ENCODE measurements at places on chromosomes 2 and 18. TPM values are rescaled to one million over a fixed set of nuclear protein-coding genes. Genes with fewer than 3 reads are reported as not detected.

DNA sequence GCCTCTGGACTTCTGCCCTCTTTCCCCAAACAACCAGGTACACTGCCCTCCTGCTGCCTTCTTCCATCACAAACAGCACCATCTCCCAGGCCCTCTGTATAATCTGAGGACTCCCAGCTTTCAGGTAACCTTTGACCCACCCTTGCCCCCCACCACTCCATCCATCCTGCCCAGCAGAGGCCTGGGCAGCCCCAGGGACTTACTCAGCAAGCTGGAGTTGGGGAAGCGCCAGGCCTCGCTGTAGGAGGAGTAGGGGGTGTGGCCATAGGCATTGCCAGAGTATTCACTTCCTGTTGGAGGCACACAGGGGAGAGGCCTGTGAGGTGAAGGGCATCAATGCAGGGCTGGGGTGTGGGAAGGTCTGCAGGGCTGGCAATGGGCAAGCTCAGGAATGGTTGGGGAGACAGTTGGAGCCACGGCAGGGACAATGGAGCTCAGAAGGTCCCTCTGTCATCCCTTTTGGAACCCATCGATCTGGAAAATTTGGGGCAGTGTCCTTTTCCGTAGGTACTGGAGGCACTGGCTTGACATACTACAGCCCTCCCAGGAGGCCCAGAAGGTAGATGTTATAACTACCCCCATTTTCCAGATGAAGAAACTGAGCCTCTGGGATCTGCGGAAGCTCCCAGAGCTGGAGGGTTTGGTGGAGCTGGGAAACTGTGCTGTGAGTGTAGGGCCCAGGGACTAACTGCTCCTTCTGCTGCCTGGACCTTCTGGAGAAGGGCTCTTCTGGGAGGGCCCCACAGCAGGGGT is 46.3 kb downstream of the PSD4 start:
- H3K4me1 ChIP-seq: peaks cover 31% of the 10 kb centered on the region
- peak; percentile 50 for DNase-seq
- H3K4me3 ChIP-seq: peak overlapping the region; percentile 15
- no peaks in the 10 kb centered on the region for H3K36me3 ChIP-seq

DNA sequence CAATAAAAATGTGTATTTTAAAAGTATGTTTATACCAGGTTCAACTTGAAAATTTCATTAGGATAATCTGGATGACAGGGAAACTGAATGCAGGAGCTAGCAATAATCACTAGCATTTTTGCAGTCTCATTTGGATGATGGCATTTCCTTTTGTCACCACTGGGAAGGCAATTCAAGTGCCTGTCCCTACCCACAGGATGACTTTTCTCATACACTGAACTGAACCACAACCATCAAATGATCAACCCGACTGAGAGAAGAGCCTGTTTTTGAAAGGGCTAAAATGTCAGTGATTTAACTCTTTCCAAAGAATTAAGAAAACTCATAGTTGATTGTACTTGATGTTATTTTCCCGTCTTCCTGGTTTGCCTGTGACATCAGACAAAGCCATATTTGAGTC is 115.0 kb downstream of the FAM124B start:
- H3K27me3 ChIP-seq: no peaks in the 10 kb centered on the region
- no peaks in the 10 kb centered on the region for H3K36me3 ChIP-seq
- no peak overlapping the region for H3K4me3 ChIP-seq
- H3K27ac ChIP-seq: no peak overlapping the region
- no peaks in the 10 kb centered on the region for H3K4me1 ChIP-seq

GRCh38 chr2:204744506-204744905 is 199.2 kb downstream of the PARD3B start:
- H3K4me1 ChIP-seq: no peaks in the 10 kb centered on the region
- no peak overlapping the region for H3K27ac ChIP-seq
- no peak for DNase-seq
- no peaks in the 10 kb centered on the region for H3K27me3 ChIP-seq

GRCh38 chr2:7730449-7730848 is 813.2 kb downstream of the RNF144A start:
- H3K27me3 ChIP-seq: peaks cover 20% of the 10 kb centered on the region
- H3K36me3 ChIP-seq: no peaks in the 10 kb centered on the region
- no peak overlapping the region for H3K4me3 ChIP-seq
- DNase-seq: no peak
- no peaks in the 10 kb centered on the region for H3K4me1 ChIP-seq
- H3K27ac ChIP-seq: no peak overlapping the region

DNA sequence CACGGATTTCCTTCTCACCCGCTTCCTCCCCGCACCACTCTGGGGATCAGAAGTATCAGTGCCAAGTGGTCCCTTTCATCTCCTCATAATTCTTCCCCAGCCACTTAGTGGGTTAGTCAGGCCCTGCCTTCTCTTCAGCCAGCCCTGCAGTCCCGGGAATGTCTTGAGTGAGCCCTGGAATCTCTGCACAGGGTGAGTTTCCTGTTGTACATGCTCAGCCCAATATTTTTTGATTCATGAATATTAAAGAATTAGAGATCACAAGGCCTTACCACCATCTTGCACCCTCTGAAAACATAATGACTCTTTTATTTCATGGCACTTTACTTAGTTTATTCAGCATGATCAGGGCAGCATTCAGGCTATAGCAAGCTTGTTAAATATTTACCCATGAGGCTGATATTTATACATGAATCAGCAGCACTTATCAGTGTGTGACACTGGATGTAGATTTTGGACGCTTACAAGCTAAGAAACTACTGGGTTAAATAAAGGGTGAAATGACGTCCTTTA is 159.4 kb upstream of the FOSL2 start:
- H3K4me1 ChIP-seq: no peaks in the 10 kb centered on the region
- no peak overlapping the region for H3K27ac ChIP-seq
- H3K4me3 ChIP-seq: no peak overlapping the region

DNA sequence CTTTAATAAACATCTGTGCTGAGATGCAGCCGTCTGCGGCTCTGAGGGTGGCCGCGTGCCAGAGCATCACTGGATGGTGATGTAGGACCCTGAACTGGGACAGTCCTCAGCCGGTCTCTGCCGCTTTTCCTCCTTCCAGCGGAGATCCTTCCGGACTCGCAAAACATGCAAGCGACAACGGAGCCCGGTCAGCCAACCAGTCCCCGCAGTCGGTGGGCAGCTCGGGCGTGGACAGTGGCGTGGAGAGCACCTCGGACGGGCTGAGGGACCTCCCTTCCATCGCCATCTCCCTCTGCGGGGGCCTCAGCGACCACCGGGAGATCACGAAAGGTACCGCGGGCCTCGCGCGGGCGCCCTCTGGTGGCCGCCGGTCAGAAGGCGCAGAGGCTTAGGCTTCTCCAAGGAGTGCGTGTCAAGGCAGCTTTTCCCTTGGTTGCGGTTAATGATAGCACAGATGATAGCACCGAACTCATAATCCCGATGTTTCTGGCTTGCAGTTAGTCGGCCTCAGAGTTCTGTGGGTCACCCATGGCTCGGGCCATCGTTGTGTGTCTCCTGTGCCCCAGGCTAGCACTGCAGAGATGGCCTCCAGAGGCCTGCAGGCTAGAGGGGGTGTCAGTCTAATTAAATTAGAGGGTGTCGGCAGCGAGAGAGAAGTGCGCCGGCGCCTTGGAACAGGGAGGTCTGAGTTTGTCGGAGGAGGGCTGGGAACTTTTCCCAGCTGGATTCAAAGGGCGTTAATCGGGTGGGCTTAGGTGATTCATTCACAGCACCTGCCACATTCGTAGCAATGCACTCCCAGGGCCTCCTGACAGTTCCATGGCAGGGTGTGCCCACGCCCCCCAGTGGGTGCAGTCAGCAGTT is 38.5 kb downstream of the LPIN1 start:
- no peak overlapping the region for H3K4me3 ChIP-seq
- H3K4me1 ChIP-seq: no peaks in the 10 kb centered on the region
- H3K36me3 ChIP-seq: no peaks in the 10 kb centered on the region
- no peaks in the 10 kb centered on the region for H3K27me3 ChIP-seq
- no peak overlapping the region for H3K27ac ChIP-seq

CCDC141 gene
- 0.30 TPM for total RNA-seq

EVX2 gene
- total RNA-seq: not detected

PAIP2B gene
- 5.9 TPM for total RNA-seq

DPY30 gene
- 79.5 TPM for total RNA-seq

All from HCT116 (cell line).